H9 (cell line): ENCODE measurements at places on chromosomes 5 and 9. TPM values are rescaled to one million over a fixed set of nuclear protein-coding genes. Genes with fewer than 3 reads are reported as not detected.
A peak's percentile ranks its signal among the peaks of the same experiment; 100 is the strongest.

The IFNA13 gene
- not detected in 2 replicates for total RNA-seq

The C9orf153 gene
- 0.17 TPM in 1 of 2 replicates, not detected in the other for total RNA-seq

- no peak for DNase-seq
These were observed 54.3 kb downstream of the TMC1 start for GRCh38 chr9:72575666-72576065.

DNA sequence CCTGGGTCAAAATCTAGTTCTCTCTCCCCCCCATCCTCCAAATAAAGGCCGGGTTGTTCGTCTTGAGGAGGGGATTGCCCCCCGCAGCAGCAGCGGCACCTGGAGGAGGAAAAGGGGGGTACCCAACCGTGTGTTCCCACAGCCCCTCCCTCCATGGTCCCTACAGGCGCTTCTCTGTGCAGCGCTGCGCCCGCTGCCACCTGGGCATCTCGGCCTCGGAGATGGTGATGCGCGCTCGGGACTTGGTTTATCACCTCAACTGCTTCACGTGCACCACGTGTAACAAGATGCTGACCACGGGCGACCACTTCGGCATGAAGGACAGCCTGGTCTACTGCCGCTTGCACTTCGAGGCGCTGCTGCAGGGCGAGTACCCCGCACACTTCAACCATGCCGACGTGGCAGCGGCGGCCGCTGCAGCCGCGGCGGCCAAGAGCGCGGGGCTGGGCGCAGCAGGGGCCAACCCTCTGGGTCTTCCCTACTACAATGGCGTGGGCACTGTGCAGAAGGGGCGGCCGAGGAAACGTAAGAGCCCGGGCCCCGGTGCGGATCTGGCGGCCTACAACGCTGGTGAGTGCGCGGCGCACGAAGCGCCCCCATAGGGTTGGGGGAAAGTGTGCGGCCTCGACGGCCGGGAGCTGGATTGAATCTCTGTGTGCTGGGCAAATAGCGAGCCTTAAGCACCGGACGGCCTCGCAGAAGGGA is 3.5 kb downstream of the LHX2 start:
- peak; percentile 71 for DNase-seq

DNA sequence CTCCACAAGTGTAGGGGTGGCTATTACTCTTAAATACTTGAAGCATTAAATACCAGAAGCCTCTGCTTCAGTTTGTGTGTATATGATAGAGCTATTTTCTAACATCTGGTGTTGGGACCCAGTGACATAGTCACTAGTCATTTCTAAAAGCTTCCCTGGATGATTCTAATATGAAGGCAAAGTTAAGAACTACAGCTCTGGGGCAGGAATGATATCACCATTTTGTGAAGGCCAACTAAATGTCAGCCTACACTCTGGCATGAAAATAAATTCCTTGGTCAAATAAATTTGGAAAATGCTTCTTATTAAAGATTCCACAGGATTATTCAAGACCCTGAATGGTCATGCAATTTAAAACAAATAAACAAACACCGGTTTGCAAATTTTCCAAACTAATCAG is 197.7 kb downstream of the PLK2 start:
- DNase-seq, result no peak

DNA sequence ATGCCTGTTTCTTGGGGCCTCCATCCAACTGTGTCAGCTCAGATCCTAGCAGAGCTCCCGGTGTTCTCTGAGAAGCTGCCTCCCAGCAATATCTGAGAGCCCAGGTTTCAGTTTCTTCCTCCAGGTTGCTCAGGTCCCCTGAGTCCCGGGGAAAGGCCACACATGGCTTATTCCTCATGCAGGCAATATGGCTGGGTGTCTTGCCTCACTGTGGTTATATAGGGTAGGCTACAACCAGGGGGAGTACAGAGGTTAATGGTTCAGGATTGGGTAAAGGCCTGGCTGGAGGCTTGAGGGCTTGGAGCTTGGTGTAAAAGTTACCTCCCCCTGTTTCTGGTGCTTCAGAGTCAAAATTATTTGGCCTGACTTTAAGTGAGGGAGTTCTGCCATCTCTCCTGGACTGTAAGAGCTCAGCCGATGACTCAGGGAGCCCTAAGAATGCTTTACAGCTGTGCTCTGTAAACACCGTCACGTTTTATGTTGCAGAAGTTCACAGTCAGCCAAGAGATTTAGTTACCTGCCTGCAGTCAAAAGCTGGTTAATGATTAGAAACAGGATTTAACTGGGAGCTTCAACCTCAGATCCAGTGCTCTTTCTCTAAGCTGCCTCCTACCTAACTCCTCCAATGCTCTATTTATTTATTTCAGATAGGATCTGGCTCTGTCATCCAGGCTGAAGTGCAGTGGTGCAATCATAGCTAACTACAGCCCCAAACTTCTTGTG is 24.3 kb upstream of the UBAP2 start:
- DNase-seq, result peak; percentile 33

- no peak for DNase-seq
These were observed 66.5 kb downstream of the MSX2 start for GRCh38 chr5:174790906-174791305.

DNA sequence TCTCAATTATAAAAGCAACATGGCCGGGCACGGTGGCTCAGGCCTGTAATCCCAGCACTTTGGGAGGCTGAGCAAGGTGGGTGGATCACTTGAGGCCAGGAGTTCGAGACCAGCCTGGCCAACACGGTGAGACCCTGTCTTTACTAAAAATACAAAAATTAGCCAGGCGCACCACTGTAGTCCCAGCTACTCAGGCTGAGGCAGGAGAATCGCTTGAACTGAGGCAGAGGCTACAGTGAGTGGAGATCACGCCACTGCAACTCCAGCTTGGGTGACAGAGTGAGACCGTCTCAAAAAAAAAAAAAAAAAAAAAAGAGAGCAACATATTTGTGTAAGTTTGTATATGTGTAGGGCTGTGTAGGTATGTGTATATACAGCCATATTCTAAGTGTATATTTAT is 7.5 kb downstream of the RPS6 start:
- no peak for DNase-seq
